Tongue (tissue), 3 donors: ENCODE measurements at places on chromosomes 1 and 21.

GRCh38 chr1:232440325-232441035 is 189.5 kb downstream of the SIPA1L2 start:
- no peak for DNase-seq

- no peak for DNase-seq
Measured at GRCh38 chr1:162571696-162572095, 10.2 kb downstream of the UAP1 start.

DNA sequence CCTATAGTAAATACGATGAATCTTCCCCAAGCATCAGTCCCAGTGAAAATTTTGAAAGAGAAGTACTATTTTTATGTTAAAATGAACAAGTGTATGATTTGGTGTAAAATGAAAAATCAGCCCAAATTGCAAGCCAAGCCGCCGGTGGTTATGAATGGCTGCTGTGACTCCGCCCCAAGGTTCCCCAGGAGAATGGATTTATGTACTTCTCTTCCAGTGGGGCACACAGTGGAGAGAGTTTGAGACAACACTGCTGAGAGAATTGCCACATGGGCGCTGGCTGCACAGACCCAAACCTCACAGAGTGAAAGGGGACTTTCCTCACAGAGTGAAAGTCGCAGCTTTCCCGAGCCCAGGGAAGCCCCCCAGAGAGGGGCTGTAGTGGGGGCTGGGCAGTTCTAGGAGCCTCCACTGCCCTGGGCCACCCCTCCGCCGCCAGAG is 24.0 kb downstream of the CDK18 start:
- no peak for DNase-seq

DNA sequence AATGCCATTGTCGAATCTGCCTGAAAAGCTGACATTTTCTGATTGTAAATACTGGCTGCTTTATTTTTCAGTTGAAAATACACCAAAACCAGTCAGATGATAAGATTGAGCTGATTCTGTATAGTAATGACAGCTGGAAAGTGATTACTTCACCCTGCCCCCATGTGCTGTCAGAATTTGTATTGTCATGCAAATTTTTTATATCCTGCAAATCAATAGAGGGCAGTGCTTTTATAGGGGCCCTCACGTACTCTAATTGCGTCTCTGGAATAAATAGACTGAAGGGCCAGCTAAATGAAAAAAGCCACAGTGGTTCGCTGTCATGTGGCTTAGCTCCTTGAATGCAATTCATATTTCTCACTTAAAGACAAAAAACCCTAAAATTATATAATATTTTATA is 208.6 kb downstream of the LHX8 start:
- no peak for DNase-seq

- no peak for DNase-seq
Measured at GRCh38 chr1:38071312-38072256, 25.0 kb upstream of the POU3F1 start.

DNA sequence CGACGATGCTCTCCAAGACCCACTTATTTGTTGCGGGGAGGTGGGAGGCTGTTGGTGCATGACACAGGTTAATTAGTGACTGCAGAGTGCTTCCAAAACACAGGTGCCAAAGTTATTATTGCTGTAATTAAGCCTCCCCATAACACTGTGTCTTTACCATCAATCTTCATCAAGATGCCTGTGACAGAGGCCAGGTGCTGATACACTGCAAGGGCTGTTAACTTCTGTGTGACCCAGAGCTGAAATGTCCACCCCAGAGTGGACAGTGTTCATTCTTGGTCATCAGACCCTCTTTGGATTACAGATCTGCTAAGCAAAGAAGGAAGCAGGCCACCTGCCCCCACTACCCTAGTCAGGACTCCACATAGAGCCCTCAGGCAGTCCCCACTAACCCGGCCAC is 55.5 kb downstream of the CAPN8 start:
- DNase-seq, result no peak

GRCh38 chr1:27862671-27863537 is 9.4 kb upstream of the THEMIS2 start:
- DNase-seq, result peak; percentile 66

GRCh38 chr21:40215941-40216340 is 348.7 kb downstream of the PCP4 start:
- DNase-seq, result peak; percentile 14

- DNase-seq, result no peak
Measured at GRCh38 chr1:210505601-210506496, 177.1 kb downstream of the HHAT start.

GRCh38 chr1:237692255-237692654 is 198.5 kb downstream of the ZP4 start:
- no peak for DNase-seq

GRCh38 chr1:56188855-56189254 is 390.5 kb downstream of the PLPP3 start:
- no peak for DNase-seq

GRCh38 chr1:73998348-73998959 is 199.5 kb downstream of the LRRIQ3 start:
- peak; percentile 76 for DNase-seq

GRCh38 chr1:75724472-75725022 is at the start of gene ACADM:
ACADM (plus strand) TSS chr1:75724709; CDS start chr1:75724788, 79 bp downstream.
- peak; percentile 94 for DNase-seq

DNA sequence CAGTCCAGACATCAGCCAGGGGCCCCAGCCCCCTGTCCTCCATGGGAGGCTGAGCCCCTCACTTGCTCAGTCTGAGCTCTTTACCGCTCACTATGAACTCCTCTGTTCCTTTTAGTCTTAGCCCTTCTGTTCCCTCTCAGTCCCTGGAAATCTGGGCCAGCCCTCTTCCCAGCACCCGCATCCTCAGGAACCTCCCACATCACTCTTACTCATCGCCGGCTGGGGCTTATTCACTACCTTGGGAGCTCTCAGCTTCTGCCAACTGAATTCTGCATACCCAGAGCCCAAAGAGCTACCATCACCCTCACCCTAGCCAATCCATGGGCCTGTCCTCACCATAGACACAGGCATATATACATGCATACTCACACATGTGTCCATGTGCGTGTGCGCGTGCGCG is 11.5 kb downstream of the KNCN start:
- no peak for DNase-seq

GRCh38 chr1:32215629-32216480 is 6.3 kb downstream of the TMEM234 start:
- peak; percentile 73 for DNase-seq

- DNase-seq, result no peak
Measured at GRCh38 chr1:89603651-89604413, 29.1 kb upstream of the LRRC8C start.

DNA sequence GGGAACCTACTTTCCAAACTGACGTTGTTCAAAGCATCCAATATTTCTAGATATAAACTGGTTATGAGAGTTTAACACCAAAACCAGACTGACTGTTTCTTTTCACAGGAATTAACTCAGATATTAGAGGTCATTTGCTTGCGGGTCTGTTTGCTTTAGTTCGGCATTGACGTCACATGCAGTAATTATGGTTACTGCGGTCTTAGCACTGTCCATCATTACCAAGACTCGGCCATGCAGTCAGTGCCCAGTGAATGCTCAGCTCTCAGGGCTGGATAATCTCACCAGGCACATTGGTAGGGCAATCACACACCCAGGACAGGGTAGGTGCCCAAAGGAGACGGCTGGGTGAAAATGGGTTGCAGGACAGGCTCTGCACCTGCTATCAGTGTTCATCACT is 9.9 kb upstream of the F3 start:
- DNase-seq, result no peak

DNA sequence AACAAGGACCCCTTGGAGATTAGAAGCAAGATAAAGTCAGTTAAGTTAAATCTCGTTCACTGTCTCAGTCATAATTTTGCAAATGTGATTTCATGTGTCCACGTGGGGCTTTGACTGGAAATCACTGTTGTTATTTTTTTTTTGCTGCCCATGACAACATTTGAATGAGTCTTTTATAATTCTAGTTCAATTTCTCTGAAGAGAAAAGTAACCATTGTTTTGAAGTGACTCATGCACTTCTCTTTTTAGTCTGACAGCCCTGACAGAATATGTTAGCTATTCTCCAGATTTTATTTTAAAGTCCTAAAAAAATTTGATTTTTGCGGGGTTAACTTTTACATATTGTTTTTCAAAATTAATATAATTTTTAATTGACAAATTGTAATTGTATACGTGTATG is 30.7 kb upstream of the NLRP3 start:
- DNase-seq, result no peak

DNA sequence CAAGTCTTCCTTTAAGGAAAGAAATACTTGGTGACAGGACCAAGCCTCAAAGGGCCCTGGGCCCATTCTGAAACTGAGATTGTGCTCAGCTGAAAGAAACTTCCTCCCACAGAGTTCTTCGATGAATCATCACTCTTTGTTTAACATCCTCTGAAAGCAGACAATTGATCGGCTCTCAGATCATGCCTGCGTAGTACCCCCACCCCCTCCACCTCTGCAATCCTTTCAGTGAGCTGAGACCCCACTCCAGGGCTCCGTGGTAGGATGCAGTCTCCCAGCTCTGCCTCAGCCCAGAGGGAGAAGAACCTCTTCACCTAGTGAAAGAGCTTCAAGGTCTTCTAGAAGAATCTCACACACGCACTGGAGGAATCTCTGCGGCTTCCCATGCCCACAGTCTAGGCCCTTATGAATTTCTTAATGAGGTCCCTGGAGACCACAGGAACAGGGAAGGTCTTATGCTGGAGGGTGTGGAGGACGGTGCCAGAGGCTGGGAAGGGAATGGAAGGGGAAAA is 104.9 kb upstream of the SOD1 start:
- DNase-seq, result no peak

- no peak for DNase-seq
Measured at GRCh38 chr1:246639732-246640131, 73.5 kb downstream of the CNST start.

DNA sequence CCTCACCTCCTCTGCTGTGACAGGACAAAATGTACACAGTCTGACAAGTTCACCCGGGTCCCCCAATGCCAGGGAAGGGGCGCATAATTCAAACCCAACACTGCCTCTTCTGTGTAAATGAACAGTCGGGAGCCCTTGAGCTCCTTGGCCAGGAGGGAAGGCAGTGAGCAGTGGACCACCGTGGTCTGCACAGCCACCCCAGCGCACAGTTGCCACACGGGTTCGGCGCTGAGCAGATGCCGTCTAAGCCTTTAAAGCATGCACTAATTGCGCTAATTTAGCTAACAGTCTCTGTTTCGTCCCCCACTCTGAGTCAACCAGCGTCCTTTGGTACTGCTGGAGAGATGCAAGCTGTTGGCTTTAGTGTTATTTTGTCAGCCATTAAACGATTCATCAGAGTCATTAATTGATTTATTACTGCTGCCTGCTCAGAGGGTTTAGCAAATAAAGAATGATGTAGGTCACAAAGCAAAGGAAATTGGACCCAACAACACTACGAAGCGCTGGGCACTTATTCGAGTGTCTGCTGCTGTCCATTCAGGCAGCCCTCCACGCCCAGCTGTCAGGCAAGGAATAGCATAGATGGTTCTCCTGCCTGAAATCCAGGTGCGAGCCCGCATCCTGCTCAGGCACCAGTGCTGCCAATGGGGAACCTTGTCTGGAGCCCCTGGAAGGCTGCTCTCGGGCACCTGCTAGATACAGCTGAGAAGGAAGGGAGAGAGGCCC is 91.5 kb downstream of the MRPL37 start:
- DNase-seq, result no peak

DNA sequence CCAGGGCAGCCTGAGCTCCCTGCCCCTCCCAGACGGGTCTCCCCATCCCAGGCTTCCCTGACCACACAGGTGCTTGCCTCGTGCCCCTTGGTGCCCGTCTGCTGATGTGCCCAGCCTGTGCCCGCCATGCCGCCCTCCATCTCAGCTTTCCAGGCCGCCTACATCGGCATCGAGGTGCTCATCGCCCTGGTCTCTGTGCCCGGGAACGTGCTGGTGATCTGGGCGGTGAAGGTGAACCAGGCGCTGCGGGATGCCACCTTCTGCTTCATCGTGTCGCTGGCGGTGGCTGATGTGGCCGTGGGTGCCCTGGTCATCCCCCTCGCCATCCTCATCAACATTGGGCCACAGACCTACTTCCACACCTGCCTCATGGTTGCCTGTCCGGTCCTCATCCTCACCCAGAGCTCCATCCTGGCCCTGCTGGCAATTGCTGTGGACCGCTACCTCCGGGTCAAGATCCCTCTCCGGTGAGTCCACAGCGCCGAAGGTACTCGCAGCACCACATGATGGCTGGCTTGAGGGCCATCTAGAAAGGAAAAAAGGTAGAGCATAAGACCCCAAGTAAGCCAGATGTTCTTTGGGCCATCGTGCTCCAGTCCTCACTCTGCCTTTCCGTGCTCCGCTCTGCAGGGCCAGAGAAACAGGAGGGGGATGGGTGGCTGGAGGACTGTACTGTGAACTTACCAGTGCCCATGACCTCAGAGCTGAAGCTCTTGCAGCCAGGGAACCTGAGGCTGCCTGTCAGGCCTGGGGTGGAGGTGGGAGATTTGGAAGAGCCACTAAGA is 1.4 kb downstream of the ADORA1 start:
- DNase-seq, result no peak

DNA sequence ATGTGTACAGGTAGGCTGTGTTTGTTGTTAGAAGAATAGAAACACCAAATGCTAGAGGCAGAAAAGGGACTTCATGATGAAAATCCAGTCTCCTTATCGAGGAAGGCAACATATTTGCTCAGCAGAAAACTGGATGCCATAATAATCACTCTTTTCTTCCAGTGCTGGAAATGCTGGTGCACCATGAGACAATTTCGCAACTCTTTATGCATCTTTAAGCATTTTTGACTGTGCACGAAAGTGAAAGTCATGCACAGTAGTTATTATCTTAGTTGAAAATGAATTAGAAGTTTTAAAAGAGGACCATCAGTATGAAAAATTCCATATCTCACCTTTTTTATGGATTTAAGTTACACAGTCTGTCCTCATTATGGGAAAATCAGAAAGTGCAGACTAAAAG is 29.1 kb downstream of the SMYD2 start:
- DNase-seq, result no peak

DNA sequence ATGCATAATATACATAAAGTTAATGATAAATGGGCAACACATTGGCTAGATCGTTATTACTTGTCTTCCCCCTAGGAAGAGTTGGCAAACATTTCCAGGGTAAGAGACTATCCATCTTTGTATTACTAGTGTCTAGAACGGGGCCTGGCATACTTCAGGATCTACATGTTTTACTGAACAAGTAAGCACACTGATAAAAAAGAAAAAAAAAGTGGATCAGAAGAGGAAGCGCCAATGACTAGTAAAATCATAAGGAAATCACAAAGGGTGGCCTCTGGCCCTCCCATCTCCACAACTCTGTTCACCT is 482 bp downstream of the TM2D1 start:
- no peak for DNase-seq

DNA sequence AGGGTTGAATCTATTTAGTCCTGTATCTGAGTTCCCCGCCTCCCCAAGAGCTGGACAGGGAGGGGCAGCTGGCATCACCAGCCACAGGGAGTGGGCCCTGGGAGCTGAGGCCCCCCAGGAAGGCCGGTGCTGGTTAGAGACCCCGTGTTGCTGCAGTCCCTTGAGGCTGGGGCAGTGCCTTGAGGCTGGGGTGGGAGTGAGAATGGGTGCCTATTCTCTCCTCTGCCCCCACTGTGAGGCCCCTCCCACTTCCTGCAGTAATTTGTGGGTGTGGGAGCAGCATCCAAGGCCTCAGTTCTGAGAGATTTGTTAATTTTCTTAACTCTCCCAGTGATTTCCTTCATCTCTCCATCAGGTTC is 2.5 kb upstream of the TRAPPC3 start:
- no peak for DNase-seq

- DNase-seq, result no peak
Measured at GRCh38 chr21:40658311-40658710, 188.6 kb downstream of the DSCAM start.

GRCh38 chr21:26846036-26846931 is 1.1 kb upstream of the ADAMTS1 start:
- peak; percentile 93 for DNase-seq
